ENCODE measurements at places on chromosomes 7 and 10.

DNA sequence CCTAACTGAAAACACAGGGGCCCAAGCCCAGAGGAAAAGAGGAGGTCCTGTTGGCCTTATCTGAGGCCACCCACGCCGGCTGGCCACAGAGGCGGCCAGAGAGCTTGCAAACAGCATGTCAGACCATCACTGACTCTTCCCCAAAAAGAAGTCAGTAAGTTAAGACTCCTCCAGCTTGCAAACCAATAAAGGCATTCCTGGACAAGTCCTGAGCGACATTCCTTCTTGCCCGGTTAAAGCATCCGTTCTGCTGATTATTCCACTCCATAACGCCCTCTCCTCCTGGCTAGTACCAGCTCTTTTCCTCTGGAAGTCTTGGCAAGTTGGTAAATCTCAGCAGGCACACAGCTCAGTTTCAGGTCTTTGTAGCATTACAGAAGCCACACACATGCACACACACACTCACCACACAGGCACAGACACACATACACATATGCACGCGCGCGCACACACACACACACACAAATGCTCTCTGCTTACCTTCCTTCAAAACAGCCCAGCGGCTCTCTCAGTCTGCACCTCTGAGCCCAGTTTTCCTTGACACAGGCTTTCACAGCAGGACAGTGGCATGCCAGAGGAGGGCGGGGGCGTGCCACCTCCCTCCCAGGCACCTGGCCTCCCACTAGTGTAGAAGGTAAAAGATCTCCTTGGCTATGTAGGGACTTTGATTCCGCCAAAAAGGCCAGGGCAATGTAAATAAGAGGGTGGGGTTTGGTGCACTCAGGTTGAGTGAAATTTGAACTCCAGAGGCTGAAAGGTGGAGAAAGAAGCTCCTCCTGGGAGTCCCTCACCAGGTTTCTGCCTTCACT lies 201.4 kb downstream of the TNS3 start:
- no peak for DNase-seq

DNA sequence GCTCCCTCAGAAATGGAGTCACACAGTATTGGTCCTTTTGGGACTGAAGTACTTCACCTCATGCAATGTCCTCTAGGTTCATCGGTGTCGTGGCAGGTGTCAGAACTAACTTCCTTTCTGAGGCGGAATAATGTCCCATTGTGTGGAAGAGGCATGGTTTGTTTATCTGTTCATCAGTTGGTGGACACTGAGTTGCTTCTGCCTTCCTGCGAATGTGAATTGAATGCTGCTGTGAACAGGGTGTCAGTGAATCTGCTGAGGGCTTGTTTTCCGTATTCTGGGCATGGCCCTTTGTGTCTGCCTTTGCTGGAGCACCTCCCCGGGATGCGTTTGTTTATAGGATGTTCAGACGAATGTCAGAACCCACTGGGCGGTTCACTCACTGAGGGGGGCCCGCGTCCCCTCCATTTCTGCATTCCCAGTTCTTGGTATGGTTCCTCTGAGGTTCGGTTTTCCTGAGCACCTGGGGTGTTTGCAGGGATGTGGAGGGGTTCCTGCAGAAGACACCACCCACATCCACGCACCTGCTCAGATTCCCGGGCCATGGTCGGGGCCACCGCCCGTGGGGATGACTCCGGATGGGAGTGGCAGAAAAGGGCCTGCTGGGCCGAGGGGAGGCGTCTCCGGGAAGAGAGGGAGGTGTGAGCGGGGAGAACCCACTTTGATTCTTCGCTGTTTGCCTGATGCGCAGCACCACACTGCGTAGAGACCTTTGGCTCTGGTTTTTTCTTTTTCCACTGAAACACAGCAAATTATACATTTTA lies 33.1 kb downstream of the CHST12 start:
- DNase-seq: no peak

GRCh38 chr7:132161976-132162375 lies 414.3 kb downstream of the PLXNA4 start:
- DNase-seq: no peak

DNA sequence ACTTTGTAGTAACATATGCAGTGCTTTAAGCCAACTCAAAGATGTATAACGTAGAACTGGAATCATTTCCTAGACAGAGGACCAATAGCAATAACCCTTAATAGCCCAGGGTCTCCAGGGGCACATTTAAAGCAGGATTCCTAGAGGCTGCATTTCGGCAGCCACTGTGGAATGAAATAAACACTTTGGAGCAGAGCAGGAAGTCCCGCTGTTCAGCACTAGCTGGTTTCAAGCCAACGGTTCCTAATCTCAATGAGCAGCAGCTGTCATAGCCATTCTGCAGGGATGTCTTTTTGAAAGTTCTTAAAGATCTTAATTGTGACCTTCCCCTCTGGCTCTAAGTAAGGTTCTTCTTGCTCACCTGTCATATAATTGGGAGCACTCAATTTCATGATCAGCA lies 18.4 kb upstream of the MACROH2A2 start:
- no peak for DNase-seq

GRCh38 chr7:144517749-144518148 lies 114.3 kb upstream of the NOBOX start:
- DNase-seq: no peak

- DNase-seq: no peak
These were observed 161.1 kb upstream of the KLF14 start for GRCh38 chr7:130894909-130895750.

- peak; percentile 73 for DNase-seq
These were observed 21.7 kb downstream of the HIBADH start for GRCh38 chr7:27640884-27641574.

DNA sequence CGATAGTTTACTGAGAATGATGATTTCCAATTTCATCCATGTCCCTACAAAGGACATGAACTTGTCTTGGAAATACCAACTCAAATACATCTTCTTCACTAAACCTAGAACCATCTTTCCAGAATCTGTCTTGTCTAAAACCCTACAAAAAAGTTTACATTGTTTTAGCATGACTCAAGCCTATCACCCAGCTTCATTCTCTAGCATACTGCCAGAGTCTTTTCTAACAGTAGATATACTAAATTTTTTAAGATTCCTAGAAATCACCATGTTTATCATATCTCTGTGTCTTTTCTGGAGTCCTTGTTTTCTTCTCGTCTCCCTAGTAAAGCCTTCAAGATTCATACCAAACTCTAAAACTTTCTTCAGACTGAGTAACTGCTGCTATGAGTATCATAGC lies 129.7 kb downstream of the SEMA3E start:
- DNase-seq: peak; percentile 25

- no peak for DNase-seq
These were observed 7.5 kb downstream of the MET start for GRCh38 chr7:116679500-116679899.

DNA sequence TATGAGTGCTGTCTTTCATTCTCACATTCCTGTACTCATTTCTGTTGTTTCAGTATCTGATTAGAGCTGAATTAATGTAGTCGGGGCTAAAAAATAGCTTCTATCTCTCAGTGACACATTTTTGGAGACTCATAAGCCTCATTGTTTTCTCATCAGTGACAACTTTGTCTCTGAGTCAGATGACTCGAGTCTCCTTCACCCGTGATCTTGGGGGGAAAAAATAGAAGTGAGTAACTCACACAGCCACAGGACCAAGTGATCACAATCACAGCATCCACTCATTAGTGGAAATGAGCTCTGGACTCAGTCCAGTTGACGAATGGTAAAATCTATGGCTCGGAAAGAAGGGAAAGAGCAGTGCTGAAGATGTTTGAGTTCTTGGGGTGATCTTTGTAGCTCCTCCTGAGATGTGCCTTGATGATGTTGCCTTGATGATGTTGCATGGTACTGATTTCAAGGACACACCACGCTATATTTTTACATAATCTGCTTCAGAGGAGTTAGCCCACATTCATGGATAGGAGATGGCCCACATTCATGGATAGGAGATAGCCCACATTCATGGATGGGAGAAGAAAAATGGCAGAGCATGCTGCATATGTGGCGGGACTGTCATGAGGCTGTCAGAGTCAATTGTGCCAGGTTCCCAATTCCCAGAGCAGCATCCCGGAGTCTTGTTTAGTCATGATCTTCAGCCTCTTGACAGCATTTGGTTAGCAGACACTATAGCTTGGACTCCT lies 214.7 kb downstream of the CELF2 start:
- DNase-seq: no peak

GRCh38 chr7:101998029-101998905 lies 180.8 kb downstream of the CUX1 start:
- no peak for DNase-seq

GRCh38 chr7:131620673-131621609 lies 64.5 kb upstream of the PODXL start:
- no peak for DNase-seq

DNA sequence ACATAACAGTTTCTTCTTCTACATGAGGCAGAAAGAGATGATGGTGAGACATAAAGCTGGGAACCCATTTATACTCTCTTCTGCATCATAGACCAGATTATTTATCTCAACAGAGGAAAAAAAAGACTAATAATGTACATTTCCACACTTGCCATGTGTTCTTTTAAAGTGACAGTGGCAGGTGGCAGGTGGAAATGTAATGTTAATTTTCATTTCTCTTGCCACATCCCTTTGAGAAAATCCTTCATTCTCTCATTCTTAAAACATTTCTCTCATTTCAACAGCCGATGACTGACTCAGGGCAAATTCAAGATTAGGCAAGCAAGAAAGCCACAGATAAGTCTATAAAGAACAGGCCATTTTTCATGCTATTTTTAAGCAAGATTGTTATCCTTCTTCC lies 635.6 kb upstream of the SORCS1 start:
- DNase-seq: no peak

- peak; percentile 65 for DNase-seq
These were observed 2.8 kb downstream of the MCU start for GRCh38 chr10:72694476-72695369.

DNA sequence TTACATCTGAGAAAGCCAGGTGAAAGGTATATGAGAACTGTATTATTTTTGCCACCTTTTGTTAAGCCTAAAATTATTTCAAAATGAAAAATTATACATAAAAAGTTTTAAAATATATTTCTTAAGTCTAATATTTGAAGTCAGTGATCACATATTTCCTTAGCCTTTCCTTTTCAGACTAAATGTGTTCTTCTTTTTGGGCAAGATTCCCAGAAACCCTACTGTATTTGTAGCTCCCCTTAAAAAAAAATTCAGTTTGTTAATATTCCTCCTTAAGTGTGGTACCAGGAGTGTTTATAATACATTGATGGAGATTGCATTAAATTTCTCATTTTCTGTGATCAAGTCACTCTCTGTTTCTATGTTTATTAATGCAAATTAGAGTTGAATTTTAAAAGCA lies 22.8 kb downstream of the DNAJC1 start:
- no peak for DNase-seq

DNA sequence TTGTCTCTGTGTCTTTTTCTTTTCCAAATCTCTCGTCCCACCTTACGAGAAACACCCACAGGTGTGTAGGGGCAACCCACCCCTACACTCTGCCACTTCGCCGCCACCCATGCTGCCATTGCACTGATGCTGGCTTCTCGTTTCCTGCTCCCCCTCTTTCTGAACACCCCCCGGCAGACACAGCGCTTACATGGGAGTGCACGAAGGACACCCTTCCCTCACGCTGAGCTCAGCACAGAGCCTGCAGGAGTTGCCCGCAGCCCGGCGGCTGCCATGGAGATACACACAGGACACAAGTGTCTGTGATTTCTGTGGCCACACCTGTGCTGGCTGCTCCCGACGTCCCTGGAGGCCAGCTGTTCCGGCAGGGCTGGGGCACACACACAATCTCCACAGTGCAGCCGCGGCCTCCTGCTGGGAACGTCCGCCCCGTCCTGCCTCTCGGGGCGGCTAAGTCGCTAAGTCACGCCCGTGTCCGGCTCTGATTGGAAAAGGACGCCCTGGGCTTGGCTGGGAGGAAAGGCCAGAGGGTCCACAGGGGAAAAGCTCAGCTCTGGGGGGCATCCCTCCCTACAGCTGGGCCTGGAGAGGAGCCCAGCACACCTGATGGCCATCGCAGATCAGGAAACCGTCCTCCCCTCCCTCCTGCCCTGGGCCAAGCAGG lies 349.8 kb downstream of the PTPRN2 start:
- no peak for DNase-seq

- DNase-seq: no peak
These were observed 76.1 kb downstream of the SKIDA1 start for GRCh38 chr10:21449288-21449966.

- DNase-seq: no peak
These were observed 138.2 kb upstream of the PLPP4 start for GRCh38 chr10:120318862-120319261.

GRCh38 chr10:79239924-79240581 lies 107.2 kb upstream of the PPIF start:
- DNase-seq: no peak

GRCh38 chr10:85490431-85490830 lies 876.2 kb downstream of the GRID1 start:
- no peak for DNase-seq

GRCh38 chr10:7015457-7015856 lies 395.4 kb downstream of the SFMBT2 start:
- no peak for DNase-seq

DNA sequence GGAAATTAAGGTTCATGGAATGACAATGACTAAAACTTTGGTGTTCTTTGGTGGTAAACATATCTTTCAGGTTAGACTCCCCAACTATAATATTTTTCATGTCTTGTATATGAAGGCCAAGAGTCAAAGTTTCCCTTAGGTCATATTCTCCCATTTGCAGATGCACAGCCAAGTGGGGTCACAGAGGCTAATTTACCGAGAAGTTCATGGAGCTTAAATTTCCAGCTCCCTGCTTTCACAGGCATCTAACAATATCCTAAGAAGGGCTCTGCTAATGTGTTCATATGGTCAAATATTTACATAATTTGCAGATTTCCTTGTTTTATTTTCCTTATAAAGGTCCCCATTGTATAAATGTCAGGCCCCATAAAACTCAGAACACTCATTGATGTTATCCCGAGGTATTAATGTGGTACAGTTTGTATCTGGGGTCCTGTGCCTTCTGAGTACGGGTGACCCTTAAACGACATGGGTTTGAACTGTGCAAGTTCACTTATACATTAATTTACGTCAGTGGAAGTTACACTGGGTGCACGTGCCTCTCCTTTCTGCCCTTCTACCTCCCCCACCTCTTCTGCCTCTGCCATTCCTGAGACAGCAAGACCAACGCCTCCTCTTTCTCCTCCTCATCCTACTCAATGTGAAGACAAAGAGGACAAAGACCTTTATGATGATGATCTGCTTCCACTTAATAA lies 185.9 kb upstream of the HPS1 start:
- DNase-seq: no peak

- DNase-seq: no peak
These were observed 75.9 kb downstream of the SVOPL start for GRCh38 chr7:138625084-138625848.

DNA sequence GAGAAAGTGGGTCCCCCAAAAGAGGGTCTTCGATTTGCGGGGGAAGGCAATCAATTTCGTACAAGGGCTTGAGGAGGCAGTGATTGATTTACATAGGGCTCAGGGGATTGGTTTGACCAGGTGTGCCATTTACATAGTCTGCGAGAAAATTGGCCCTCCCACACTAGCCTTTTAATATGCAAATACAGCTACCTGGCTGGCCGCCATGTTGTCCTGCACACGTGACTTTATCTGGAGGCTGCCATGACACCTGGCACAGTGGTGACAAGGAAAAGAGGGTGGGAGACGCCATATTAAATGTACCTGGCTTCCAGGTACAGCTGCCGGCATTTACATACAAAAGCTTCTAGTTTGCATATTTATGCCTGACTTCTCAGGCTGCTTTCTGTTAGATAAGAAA lies 1577.2 kb upstream of the LRRTM3 start:
- DNase-seq: no peak

- DNase-seq: no peak
These were observed 683.1 kb upstream of the SORCS1 start for GRCh38 chr10:107847620-107848019.

- DNase-seq: peak; percentile 35
These were observed 158.2 kb downstream of the ARHGAP12 start for GRCh38 chr10:31770307-31770902.

Data from HCEC 1CT (cell line).